ENCODE measurements at places on chromosomes 7 and 10.
A peak's percentile ranks its signal among the peaks of the same experiment; 100 is the strongest.

DNA sequence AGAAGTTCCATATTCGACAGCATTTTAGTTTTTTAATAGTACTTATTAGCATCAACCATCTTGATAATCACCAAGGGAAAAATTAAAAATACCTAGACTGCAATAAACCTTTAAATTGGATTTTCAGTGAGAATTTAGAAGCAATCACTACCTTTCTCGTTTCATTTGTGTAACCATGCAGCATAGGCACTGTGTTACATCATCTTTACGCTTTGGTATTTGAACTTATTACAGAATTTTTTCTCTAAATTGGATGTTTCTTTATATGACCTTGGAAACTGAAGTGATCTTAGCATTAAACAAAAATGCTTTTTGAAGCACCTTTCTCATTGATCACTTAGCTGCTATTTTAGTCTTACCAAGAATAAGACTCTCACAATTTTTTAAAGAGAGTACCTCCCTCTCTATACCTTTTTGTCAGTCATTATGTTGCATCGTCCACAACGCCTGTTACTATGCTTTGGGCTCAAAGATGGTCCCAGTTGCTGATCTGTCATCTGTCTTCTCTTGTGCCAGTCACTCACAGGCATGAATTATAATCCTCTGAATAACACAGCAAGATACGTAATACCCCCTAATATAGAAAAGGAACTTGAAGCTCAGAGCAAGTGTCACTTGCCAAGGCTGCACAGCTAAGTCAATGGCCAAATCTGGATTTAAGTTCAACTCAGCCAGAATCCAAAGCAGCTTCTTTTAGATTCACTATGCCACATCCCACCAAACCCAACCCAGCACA lies 19.6 kb upstream of the ASCC1 start:
- DNase-seq: no peak

DNA sequence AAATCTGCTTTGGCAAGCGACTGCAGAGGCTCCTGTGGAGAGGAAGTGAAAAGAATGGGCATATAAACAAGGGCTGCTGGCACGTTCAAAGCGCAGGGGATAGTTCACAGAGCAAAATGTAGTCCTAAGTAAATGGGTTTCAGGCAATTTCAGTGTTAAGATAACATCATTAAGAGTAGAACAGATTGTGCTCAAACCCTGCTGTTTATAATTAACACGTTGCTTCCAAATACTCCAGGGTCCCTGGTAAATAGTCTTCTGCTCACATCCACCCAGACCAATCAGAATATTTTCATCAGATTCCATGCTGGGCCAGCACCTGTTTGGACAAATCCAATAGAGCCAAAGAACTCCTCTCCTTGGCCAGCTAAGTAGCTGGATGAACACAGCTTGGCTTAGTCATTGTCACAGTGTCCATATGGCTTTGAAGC lies 81.4 kb downstream of the ORC5 start:
- DNase-seq: no peak

DNA sequence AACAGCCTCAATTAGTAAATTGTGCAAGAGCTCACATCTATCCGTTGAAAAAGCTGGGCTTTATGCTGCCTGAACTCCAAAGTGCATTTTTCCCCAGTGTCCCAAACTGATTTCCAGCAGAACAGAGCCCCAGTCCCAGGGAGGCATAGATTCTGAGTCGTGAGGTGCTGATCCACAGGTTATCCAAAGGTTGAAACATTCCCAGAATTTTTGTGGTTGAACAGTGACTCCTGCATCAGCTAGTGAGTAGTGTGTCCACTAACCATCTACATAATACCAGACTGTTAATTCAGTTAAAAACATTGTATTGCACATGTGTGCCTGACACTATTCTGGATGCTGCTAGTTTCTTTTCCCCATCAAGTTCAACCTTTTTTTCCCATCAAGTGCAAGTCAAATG lies 761.5 kb downstream of the GATA3 start:
- no peak for DNase-seq

DNA sequence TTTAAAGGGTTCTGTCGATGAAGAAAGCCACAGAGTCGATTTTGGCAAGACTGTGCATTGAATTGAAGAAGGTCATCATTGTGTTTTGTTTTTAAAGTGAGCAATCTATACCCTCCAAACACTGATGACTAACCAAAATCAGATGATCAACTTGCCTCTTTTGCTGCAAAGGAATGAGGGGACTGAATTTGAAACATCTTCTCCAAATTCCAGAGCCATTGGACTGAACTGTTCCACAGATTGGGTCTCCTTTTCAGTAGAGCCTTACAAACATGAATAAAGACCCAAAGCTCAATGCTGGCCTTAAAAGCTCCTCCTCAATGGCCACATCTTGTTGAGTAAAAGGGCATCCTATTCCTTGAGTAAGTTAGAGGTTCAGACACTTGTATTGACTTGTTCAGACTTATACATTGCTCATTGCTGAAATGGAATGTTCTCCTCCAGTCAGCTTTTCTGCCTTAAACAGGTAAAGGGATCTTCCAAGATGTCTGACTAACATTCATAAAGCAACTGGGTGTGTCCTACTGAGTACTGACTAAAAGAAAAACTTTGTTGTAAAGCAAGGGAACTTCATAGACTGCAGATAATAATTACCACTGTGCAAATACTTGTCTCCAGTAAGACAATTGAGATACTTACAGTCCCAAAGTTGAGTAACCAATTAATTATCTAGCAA lies 630.6 kb downstream of the KCNMA1 start:
- DNase-seq: no peak

- no peak for DNase-seq
Observed at GRCh38 chr10:227014-227413, 91.8 kb downstream of the ZMYND11 start.

- no peak for DNase-seq
Observed at GRCh38 chr10:130040351-130040750, 70.3 kb downstream of the C10orf143 start.

DNA sequence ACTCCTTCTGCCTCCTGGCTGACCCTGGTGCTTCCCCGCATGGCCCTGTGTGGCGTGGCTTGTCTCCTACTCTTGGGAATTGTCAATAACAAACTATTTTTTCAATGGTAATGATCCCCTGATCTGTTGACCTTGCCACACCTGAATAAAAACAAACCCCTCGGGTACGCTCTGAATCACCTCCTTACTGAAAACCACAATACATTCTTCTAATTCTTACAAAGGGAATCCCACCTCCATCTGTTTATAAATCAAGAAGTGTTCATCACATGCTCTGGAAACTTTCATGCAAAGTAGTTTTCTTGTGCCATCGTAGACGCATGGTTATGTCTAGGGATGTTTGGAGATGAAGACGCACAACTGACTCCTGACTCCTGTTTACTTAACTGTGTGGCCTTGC lies 245.8 kb downstream of the FRMD4A start:
- DNase-seq: no peak

DNA sequence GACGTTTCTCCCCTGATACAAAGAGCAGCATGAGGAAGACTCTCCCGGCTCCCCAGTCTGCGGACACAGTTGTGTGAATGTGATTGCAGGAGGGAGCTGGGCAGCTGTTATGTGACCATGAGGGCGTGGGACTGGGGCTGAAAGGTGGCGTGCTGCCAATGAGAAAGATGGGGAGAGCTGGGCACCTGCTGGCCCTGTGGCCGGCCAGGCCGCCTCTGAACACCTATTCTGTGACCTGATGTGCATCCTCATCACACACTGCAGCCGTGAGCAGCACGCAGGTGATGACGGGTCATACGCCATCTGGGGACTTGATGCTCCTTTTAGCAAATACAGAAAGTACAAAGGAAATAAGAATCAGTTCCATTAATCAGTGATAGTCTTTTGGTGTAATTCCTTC lies 86.9 kb downstream of the MGMT start:
- DNase-seq: no peak

- no peak for DNase-seq
Observed at GRCh38 chr7:69839782-69840181, 241.5 kb downstream of the AUTS2 start.

GRCh38 chr10:30467651-30468338 lies 33.8 kb downstream of the MAP3K8 start:
- peak; percentile 25 for DNase-seq

DNA sequence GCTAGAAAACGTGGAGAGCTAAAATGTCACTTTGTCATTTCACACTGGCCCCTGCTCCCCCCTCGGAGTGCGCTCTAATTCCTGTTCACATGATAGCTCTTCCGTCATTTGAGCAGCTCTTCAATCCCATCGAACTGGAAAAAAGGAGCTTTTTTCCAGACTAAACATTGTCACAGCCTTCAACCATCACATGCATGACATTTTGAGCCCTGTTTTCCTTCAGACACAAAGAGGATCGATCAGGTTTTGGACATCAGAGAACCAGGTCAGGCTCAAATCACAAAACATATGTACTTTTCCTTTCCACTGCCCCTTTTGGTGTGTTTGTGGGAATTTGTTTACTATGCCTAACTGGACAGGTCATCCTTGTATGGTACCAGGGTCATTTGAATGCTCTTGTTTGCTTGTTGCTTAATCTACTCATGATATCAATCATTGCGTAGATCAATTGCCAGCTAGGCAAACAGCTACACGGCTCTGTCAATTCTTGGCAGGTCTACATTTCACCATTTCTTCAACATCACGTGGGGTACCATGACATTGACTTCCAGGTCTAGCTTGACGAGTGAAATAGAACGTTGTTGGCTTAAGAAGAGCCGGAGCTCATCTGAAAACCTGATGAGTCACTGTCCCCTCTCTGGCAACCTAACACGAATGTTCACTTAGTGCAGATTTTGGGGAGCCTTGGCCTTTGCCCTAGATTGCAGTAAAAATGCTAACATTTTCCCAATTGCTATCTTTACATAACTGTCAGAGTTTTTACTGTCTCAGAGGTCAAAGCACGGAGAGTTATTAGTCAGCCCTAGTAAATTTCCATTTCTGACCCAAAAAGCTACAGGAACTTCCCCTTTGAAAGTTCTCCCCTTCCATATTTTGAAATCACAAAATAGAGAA lies 87.3 kb downstream of the LYZL2 start:
- no peak for DNase-seq

DNA sequence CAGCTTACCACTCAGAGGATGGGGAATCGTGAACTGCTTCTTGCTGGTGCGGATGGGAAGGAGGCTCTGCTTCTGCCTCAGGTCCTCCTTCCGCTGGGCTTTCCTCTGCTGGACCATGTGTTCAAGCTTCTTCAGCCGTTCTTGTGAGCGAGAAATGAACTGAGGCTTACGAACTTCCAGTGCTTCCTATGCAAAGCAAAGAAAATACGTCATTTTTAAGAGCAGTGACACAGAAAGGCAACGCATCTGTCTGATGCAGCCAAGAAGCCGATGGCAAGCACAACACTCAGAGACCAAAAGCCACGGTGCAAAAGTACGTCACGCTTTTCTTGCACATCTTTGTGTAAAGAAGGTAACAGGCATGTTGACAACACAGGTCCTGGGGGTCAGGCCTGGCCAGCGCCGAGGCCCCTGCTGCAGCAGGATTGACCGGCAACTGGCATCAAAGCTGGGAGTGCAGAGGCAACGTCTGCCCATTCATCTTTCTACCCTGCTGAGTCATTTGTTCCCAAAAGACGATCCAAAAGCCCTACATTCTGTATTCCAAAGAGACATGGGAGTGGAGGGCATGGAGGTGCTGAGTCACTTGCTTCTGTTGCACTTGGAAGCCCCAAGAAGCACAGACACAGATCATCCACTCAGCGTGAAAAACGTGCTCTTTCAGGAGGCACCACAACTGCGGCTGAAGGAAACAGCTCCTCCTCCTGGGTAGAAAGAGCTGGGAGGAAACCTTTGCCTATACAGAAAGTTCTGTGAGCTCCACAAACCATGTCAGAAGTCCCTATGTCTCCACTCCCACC lies 71.0 kb upstream of the ADAM12 start:
- no peak for DNase-seq

DNA sequence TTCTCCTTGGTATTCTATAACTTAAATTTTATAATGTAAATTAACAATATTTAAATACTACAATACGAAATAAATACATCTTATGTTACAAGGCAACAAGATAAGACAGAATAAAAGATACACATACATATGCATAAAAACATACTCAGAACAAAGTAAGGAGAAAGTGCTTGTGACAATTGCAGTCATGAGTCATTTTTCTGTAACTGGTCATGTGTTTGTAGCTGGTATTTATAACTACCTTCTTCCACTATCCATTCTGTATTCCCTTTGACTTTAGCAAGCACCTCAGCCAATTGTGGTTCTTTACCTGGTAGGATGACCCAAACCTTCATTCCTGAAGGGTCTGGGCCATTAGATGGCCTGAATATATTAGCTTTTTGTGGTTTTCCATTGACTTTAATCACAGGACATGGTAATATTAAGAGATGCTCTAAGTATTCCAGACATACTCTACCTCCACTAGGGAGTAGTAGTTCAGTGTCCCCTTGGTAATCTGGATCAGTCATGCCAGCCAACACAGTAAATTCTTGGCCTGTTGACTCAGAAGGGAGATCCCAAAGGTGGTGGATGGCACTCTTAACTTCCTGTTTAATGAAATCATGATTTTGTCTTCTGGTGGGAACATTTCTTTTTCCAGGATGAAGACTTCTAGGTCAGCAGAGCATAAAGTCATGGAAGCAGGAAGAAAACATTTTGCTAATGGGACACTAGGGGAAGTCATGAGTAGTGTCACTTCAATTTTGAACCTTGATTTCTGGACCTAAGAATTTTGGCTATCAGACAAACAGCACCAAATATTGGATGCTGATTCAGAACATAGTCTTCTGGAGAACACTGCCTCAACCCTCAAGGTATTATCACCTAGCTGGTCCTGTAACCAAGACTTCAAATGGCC lies 733.7 kb upstream of the IGFBP3 start:
- DNase-seq: no peak

DNA sequence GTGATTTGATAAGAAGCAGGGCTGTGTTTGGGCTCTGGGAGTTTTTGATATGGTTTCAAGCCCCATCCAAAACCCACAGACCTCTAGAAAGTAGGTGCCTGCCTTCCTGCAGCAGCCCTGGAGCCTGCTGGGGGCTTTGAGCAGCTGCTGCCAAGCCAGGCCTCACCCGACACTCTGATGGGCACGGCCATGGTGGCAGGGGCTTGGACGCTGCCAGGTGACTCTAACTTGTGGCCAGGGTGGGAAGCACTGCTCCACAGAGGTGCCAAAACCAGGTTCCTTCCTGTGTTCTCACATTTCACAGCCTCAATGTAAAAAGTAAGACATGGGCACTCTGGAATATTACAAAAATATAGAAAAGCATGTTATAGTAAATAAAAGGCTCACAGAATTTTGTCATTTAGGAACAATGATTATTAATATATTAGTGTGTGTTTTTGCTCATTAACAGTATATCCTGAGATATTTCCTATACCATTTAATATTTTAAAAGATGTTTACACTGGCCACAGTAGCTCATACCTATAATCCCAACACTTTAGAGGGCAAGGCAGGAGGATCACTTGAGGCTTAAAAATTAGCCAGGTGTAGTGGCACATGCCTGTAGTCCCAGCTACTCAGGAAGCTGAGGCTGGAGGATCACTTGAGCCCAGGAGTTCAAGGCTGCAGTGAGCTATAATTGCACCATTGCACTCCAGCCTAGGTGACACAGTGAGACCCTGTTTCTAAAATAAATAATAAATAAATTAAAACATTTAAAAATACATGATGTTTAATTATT lies 95.1 kb downstream of the EGFR start:
- no peak for DNase-seq

- no peak for DNase-seq
Observed at GRCh38 chr7:41035794-41036193, 667.1 kb downstream of the INHBA start.
